Heart right ventricle (tissue), 16 donors: ENCODE measurements at places on chromosomes 11 and 22. TPM values are rescaled to one million over a fixed set of nuclear protein-coding genes. Genes with fewer than 3 reads are reported as not detected.

Gene RNF26
- total RNA-seq = 12.2 TPM

- H3K4me3 ChIP-seq = no peak overlapping the region
- H3K4me1 ChIP-seq = peaks cover 8% of the 10 kb centered on the region
- H3K27ac ChIP-seq = no peak overlapping the region
These were observed 16.8 kb downstream of the ZDHHC24 start for GRCh38 chr11:66529069-66529468.

Gene ALDH3B2
- not detected for total RNA-seq

DNA sequence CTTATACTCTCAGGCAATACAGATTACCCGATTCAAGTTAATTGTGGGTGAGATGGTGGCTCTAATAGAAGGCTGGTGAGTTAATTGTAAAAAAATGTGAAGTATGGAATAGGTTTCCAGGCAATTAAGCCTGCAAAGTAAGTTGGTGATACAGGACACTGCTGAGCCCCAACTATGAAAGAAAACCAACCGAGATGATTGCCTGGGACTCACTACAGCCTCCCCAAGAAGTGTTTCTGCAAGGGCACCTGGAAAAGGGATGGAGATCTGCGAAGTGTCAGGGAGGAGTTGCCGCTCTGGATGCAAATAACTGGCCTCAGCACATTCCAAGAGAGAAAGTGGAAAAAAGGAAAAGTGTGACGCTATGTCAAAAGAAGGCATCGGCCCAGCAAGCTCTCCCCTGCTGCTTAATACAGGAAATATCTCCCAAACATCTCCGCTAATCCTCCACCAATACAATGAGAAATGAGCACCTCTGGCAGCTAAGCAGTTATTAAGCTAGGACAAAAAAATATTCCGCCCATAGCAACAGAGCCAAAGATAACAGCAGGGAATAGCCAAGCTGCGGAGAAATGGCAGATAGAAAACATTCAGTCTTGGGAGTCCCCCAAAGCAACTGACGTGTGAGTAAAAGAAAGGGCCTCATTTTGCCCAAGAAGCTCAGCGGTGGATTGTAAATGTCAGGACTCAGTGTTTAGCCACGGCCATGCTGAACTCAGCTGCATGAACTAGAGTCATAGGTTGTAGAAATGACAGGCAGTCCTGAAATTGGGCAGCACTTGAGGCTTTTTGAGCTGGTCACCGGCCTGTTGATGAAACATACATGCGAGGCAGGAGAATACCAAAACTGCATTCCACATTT lies 133.7 kb downstream of the SNX19 start:
- DNase-seq = no peak
- H3K36me3 ChIP-seq = no peaks in the 10 kb centered on the region
- H3K4me3 ChIP-seq = no peak overlapping the region
- peak overlapping the region; percentile 55 for H3K27ac ChIP-seq

Gene C11orf86
- total RNA-seq = not detected

GRCh38 chr11:132028380-132029240 lies 658.2 kb downstream of the NTM start:
- H3K4me1 ChIP-seq = peaks cover 8% of the 10 kb centered on the region
- DNase-seq = no peak
- no peaks in the 10 kb centered on the region for H3K27me3 ChIP-seq
- no peaks in the 10 kb centered on the region for H3K36me3 ChIP-seq
- no peak overlapping the region for H3K27ac ChIP-seq

Gene APOBEC3F
- 2.9 TPM for total RNA-seq

DNA sequence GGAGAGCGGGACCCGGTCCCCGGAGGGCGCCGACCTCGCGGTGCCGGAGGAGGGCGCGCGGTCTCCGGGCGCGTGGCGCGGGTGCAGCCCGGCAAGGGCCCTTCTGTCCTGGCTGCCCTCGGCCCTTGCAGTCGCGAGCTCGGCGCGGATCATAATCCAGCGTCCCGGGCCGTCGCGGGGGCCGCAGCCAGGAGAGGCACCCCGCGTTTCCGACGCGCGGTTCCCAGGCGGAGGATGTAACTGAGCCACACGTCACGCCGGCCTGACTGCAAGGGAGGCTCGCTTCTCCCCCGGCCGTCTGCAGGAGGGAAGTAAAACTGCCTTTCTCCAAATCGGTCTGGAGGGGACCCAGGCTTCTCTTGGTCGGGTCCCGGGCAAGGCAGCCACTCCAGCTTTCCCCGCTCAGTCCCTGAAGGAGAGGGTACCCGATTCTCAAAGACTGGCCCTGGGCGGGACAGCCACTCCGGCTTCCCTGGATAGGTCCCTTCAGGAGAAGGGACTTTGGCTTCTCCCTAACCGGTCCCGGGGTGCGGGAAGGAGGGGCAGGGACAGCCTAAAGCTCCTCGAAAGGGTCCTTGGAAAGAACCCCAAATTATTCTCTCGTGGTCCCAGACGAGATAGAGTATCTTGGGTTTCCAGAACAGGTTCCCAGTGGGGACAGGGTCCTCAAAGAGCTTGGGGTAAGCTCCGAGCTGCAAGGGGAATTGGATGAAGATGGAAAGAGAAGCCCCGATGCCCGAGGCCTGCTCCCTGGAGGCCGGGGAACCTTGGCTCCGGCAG lies 836 bp downstream of the SPON1 start:
- H3K4me1 ChIP-seq = peaks cover 32% of the 10 kb centered on the region
- H3K27ac ChIP-seq = peak overlapping the region; percentile 31
- H3K4me3 ChIP-seq = peak overlapping the region; percentile 54
- H3K36me3 ChIP-seq = no peaks in the 10 kb centered on the region
- H3K27me3 ChIP-seq = peaks cover 93% of the 10 kb centered on the region

GRCh38 chr11:118227865-118228785 lies 3.3 kb upstream of the JAML start:
- no peaks in the 10 kb centered on the region for H3K36me3 ChIP-seq
- H3K27ac ChIP-seq = no peak overlapping the region
- no peaks in the 10 kb centered on the region for H3K27me3 ChIP-seq

DNA sequence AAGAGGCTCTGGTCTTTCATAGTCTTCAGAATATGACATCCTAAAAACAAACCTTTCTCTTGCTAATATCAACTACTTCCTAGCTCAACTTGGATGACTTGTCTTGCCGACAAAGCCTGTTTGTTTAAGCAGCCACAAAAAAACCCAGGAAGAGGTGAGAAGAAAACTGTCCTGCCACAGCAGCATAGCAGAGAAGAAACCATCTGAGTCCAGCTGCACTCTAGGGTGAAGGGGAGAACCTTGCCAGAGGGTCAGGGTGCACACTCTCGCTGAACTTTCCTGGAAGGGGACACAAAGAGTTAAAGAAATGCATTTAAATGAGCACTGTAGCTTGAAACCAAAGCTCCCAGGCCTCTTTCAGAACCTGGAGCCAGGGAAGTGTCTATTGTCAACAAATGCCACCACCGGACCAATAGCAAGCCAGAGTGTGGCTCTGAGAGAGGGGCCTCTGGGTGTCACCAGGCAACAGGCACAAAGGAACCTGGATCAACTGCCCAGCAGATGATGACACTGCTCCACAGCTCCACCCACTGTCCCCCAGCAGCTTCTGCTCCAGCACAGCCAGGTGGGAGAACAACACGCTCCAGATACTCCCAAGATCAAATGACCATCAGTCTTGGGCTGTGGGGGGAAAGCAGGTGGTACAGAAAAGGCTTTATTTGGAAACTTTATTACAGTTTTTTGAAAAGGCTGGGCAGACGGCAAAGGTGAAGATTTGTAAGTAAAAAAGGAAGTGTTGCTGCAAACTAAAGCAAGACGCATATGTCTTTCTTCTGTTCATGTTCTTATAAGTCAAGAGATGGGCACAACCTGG lies 105.7 kb downstream of the RASSF10 start:
- DNase-seq = no peak
- H3K4me1 ChIP-seq = peaks cover 21% of the 10 kb centered on the region
- no peaks in the 10 kb centered on the region for H3K36me3 ChIP-seq
- no peak overlapping the region for H3K4me3 ChIP-seq

GRCh38 chr11:1468002-1468401 lies 18.6 kb downstream of the MOB2 start:
- H3K4me3 ChIP-seq = no peak overlapping the region
- H3K4me1 ChIP-seq = peaks cover 16% of the 10 kb centered on the region
- H3K27ac ChIP-seq = no peak overlapping the region
- no peak for DNase-seq

GRCh38 chr11:82315093-82315492 lies 418.6 kb downstream of the FAM181B start:
- no peak overlapping the region for H3K27ac ChIP-seq
- H3K4me1 ChIP-seq = no peaks in the 10 kb centered on the region
- H3K4me3 ChIP-seq = no peak overlapping the region
